ENCODE measurements at places on chromosomes 12 and 14. TPM values are rescaled to one million over a fixed set of nuclear protein-coding genes. Genes with fewer than 3 reads are reported as not detected.

The OR10P1 gene
- total RNA-seq = not detected

The SOAT2 gene
- 0.04 TPM for total RNA-seq

The ISM2 gene
- 0.09 TPM for total RNA-seq

The LBHD2 gene
- total RNA-seq = 0.09 TPM

The SYCP3 gene
- 0.13 TPM for total RNA-seq

The PLEKHG7 gene
- total RNA-seq = 0.18 TPM

The RNASE4 gene
- total RNA-seq = 18.4 TPM

DNA sequence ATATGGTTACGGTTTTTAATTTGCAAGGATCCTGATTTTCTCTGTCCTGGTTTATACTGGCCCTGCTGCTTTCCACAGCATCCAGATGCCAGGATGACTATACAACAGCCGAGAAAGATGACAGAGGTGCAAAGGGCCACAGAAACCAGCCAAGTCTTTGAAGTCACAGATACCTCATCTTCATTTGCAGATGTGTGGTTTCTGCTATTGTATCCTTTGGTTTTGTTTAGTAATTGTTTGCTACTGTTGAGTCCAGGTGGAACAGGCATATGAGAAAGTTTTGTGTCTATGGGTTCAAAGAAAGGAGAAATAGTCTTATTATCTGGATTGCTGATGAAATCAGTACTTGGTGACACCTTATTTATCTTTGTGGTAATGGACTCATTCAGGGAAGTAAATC lies 17.3 kb upstream of the KLHL42 start:
- H3K27ac ChIP-seq = no peak overlapping the region
- no peak overlapping the region for H3K4me3 ChIP-seq
- no peaks in the 10 kb centered on the region for H3K4me1 ChIP-seq
- no peak for DNase-seq
- H3K27me3 ChIP-seq = no peaks in the 10 kb centered on the region
- peaks cover 2% of the 10 kb centered on the region for H3K36me3 ChIP-seq

GRCh38 chr14:95585953-95586620 lies 51.2 kb downstream of the GLRX5 start:
- no peaks in the 10 kb centered on the region for H3K4me1 ChIP-seq
- no peak overlapping the region for H3K4me3 ChIP-seq
- H3K27me3 ChIP-seq = no peaks in the 10 kb centered on the region
- no peak overlapping the region for H3K27ac ChIP-seq
- DNase-seq = no peak

DNA sequence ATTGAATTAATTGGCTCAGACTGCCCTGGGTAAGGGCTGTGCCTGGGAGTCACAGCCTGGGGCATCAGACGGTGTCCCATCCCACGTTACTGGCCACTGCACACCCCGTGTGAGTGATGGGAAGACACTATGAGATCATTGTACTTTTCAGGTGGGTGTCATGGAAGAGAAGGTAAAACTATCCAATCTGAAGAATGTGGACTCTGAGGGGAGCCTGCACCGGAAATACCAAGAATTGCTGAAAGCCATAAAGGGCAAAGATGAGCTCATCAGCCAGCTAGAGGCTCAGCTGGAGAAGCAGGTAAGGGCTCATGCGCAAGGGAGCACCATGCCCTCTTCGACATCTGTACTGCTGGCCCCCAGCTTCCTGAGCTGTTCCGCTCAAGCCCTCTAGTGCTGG lies 24.0 kb downstream of the PLEKHH1 start:
- no peaks in the 10 kb centered on the region for H3K36me3 ChIP-seq
- H3K27ac ChIP-seq = no peak overlapping the region
- no peak overlapping the region for H3K4me3 ChIP-seq
- H3K27me3 ChIP-seq = peaks cover 6% of the 10 kb centered on the region
- no peak for DNase-seq

GRCh38 chr12:122005252-122005776 lies 16.4 kb upstream of the BCL7A start:
- no peak for DNase-seq
- H3K4me1 ChIP-seq = peaks cover 21% of the 10 kb centered on the region
- H3K36me3 ChIP-seq = no peaks in the 10 kb centered on the region
- H3K27ac ChIP-seq = no peak overlapping the region

- H3K36me3 ChIP-seq = peaks cover 7% of the 10 kb centered on the region
- peak overlapping the region; percentile 98 for H3K27ac ChIP-seq
- peaks cover 26% of the 10 kb centered on the region for H3K4me1 ChIP-seq
- no peaks in the 10 kb centered on the region for H3K27me3 ChIP-seq
- no peak for DNase-seq
These were observed 1.6 kb downstream of the PYM1 start for GRCh38 chr12:55925870-55926737.

DNA sequence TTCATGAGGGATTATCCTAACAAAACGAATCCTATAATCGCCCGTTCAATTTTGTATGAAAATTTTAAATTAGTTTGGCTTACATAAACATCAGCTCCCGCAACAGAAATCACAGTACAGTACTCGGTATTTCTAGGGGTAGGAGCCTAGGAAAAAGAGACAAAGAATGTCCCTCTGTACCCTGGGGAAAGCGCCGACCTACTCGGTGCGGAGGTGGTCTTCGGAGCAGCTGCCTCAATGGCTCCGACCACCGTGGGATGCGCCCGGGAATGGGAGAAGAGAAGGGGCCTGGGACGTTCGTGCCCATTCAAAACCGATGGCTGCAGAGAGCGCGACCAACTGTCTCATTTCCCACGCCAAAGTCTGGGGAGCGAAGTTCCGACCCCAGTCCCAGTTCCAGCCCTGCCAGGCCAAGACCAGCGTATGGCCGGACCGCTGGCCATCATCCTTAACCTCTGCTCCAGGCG lies 618 bp downstream of the GNPNAT1 start:
- DNase-seq = no peak
- no peaks in the 10 kb centered on the region for H3K36me3 ChIP-seq
- H3K27me3 ChIP-seq = no peaks in the 10 kb centered on the region
- H3K4me3 ChIP-seq = peak overlapping the region; percentile 84
- H3K27ac ChIP-seq = peak overlapping the region; percentile 88
- H3K4me1 ChIP-seq = peaks cover 14% of the 10 kb centered on the region

- no peak overlapping the region for H3K27ac ChIP-seq
- no peaks in the 10 kb centered on the region for H3K36me3 ChIP-seq
- no peak for DNase-seq
These were observed 151.4 kb upstream of the AVPR1A start for GRCh38 chr12:63302269-63302940.

DNA sequence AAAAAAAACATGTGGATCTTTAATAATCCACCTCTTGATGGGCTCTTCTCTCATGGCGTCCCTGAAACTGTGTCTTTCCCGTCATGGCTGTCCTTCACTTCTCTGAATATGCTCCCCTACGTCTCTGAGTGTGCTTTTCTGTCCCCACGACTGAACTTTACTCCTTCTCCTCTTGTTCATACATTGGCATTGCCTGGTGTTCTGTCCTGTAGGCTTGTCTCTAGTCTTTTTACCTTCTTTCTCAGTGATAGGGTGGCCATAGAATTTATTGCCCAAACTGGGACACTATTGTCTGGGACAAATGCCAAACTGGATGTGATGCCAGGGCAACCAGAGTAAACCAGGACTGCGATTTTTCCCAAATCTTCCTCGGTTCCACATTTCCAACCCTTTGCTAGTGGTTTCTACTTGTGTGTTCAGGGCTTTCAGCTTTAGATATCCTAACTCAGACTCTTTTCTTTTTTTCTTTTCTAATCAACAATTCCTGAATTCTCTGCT lies 202.2 kb downstream of the ATP23 start:
- no peak overlapping the region for H3K4me3 ChIP-seq
- no peak for DNase-seq
- no peaks in the 10 kb centered on the region for H3K4me1 ChIP-seq
- H3K27ac ChIP-seq = no peak overlapping the region
- no peaks in the 10 kb centered on the region for H3K27me3 ChIP-seq
- H3K36me3 ChIP-seq = no peaks in the 10 kb centered on the region

- H3K27me3 ChIP-seq = no peaks in the 10 kb centered on the region
- H3K27ac ChIP-seq = no peak overlapping the region
- H3K4me3 ChIP-seq = no peak overlapping the region
These were observed 12.5 kb upstream of the AVPR1A start for GRCh38 chr12:63163541-63163940.

DNA sequence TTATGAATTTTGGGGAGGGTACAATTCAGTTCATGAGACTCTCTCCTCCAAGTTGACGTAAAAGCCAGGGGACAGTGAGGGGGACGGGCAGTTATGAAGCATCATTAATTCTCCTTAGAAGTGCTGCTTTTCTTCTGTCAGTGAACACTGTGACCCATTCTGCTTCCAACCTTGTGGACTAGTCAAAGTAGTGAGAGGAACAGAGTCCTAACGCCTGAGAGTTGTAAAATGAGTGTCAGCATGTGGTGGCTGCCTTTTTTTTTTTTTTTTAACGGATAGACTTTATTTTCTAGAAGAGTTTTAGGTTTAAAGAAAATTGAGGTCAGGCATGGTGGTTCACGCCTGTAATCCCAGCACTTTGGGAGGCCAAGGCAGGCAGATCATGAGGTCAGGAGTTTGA lies 15.5 kb downstream of the RESF1 start:
- DNase-seq = no peak
- H3K36me3 ChIP-seq = peaks cover 46% of the 10 kb centered on the region
- no peak overlapping the region for H3K27ac ChIP-seq
- no peak overlapping the region for H3K4me3 ChIP-seq
- H3K4me1 ChIP-seq = no peaks in the 10 kb centered on the region

- no peaks in the 10 kb centered on the region for H3K36me3 ChIP-seq
- H3K27ac ChIP-seq = peak overlapping the region; percentile 63
- H3K4me1 ChIP-seq = peaks cover 7% of the 10 kb centered on the region
- peak; percentile 69 for DNase-seq
- H3K27me3 ChIP-seq = no peaks in the 10 kb centered on the region
- no peak overlapping the region for H3K4me3 ChIP-seq
These were observed 66.5 kb downstream of the PLEKHG7 start for GRCh38 chr12:92769124-92769901.

DNA sequence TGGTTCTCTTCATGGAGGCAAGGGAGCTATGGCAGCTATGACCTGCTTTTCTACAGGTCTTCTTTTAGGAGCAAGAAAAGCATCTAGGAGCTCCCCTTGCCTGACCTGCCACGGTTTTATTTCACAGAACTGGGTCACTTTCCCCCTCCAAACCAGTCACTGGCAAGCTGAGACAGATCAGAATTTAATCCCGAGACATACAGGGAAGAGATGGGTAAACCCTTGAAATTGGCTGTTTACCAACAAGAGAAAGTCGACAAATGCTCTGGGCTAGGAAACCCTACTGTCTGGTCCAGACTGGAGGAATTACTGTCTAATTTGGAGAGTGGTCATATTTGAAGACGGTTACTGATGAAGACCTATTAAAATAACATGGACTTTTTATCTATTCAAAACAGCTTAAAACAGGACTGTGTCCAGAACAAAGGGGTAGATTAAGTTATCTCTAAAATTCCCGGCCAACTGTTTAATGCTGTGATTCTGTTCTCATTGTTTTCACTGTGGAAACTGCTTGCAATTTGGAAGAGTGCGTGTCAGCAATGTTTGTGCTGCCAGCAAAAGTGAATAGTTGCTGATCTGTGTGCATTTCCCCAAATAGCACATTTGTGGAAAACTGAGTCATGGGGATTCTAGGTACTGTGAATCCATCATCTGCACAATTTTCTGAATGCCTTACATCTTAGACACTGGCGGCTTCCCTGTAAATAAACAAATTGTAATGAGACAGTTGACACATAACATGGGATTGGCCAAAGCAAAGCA lies 73.4 kb upstream of the EEA1 start:
- H3K27me3 ChIP-seq = no peaks in the 10 kb centered on the region
- H3K36me3 ChIP-seq = no peaks in the 10 kb centered on the region
- H3K4me3 ChIP-seq = no peak overlapping the region
- no peaks in the 10 kb centered on the region for H3K4me1 ChIP-seq
- no peak overlapping the region for H3K27ac ChIP-seq

DNA sequence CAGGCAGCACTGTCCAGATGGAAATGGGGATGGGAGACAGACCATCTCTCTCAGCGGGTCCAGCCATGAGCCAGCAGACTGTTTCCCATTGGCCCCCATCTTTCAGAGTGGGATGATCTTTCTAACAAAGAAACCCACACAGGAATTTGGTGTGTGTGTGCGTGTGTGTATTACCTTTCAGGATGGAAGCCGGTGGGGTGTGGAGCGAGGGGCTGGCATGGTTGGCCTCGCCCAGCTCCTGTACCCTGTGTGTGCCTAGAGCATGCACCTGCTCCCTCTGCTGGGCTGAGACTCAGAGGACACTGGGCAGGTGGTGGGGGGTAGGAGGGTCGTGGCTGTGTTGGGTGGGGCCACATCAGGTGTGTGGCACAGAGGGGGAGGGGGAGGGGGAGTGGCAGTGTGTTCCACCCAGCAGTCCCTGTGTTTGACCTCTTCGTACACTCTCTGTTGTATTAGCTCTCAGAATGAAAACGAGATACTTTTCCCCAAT lies 33.0 kb upstream of the TSPAN9 start:
- H3K36me3 ChIP-seq = peaks cover 20% of the 10 kb centered on the region
- no peak overlapping the region for H3K4me3 ChIP-seq
- H3K4me1 ChIP-seq = peaks cover 55% of the 10 kb centered on the region
- no peak for DNase-seq
- H3K27ac ChIP-seq = no peak overlapping the region

DNA sequence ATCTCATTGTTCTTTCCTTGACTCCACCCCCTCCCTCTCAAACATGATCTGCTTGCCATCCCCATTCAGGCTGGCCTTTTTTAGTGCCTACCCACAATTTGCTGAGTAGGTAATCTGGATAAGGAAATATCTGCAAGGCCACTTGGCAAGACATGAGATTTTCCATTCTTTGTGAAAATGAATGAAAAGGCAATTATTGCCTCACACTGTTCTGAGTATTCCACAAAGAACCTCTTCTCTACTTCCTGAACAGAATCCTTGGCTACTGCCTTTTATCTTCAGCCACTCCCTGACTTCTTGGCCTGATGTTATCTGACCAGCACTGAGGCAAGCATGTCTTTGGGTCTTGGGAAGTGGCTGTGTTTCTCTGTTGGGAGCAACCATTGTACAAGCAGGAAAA lies 263.2 kb upstream of the ATP2B1 start:
- DNase-seq = peak; percentile 83
- H3K27me3 ChIP-seq = no peaks in the 10 kb centered on the region

GRCh38 chr12:77133566-77133965 lies 68.2 kb upstream of the E2F7 start:
- no peak overlapping the region for H3K27ac ChIP-seq
- peak; percentile 64 for DNase-seq
- no peak overlapping the region for H3K4me3 ChIP-seq
- no peaks in the 10 kb centered on the region for H3K27me3 ChIP-seq
- no peaks in the 10 kb centered on the region for H3K4me1 ChIP-seq
- H3K36me3 ChIP-seq = no peaks in the 10 kb centered on the region

GRCh38 chr14:50659327-50659974 lies 8.7 kb downstream of the SAV1 start:
- no peak overlapping the region for H3K27ac ChIP-seq
- DNase-seq = no peak
- no peaks in the 10 kb centered on the region for H3K27me3 ChIP-seq
- peaks cover 9% of the 10 kb centered on the region for H3K36me3 ChIP-seq
- no peak overlapping the region for H3K4me3 ChIP-seq
- no peaks in the 10 kb centered on the region for H3K4me1 ChIP-seq

- no peaks in the 10 kb centered on the region for H3K4me1 ChIP-seq
- DNase-seq = peak; percentile 25
- H3K36me3 ChIP-seq = peaks cover 34% of the 10 kb centered on the region
- no peaks in the 10 kb centered on the region for H3K27me3 ChIP-seq
- H3K27ac ChIP-seq = no peak overlapping the region
These were observed 13.3 kb downstream of the SENP1 start for GRCh38 chr12:48092611-48093010.

GRCh38 chr14:34668111-34668510 lies 38.2 kb upstream of the SNX6 start:
- no peak for DNase-seq
- no peaks in the 10 kb centered on the region for H3K27me3 ChIP-seq
- no peak overlapping the region for H3K4me3 ChIP-seq
- H3K36me3 ChIP-seq = no peaks in the 10 kb centered on the region

GRCh38 chr12:68587448-68587873 lies 23.2 kb upstream of the RAP1B start:
- DNase-seq = no peak
- H3K4me1 ChIP-seq = no peaks in the 10 kb centered on the region
- H3K36me3 ChIP-seq = no peaks in the 10 kb centered on the region
- no peak overlapping the region for H3K4me3 ChIP-seq
- no peak overlapping the region for H3K27ac ChIP-seq
